ENCODE measurements at places on chromosomes 1 and 21.
A peak's percentile ranks its signal among the peaks of the same experiment; 100 is the strongest.

- DNase-seq: no peak
These were observed 204.9 kb downstream of the TBX15 start for GRCh38 chr1:118783095-118783758.

GRCh38 chr1:226967665-226968064, 27.6 kb downstream of the COQ8A start:
- no peak for DNase-seq

- DNase-seq: no peak
These were observed 588.0 kb upstream of the BEND5 start for GRCh38 chr1:49364676-49365075.

DNA sequence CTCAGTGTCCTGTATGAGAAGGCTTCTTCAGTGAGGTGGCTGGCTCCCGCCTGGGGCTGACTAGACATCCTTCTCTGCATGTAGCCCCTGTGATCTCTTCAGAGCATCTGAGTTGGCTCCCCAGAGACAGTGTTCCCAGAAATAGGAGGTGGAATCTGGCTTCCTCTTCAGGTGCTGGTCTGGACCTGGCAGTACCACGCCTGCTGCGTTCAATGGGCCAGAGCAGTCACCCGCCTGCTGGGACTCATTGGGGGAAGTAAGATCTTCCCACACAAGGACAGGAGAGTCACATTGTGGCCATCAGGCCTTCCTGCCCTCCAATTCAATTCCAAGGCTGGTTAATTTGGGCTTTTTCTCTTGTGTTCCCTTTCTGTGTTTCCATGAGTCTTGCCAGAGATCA, 51.0 kb downstream of the ADARB1 start:
- DNase-seq: no peak

DNA sequence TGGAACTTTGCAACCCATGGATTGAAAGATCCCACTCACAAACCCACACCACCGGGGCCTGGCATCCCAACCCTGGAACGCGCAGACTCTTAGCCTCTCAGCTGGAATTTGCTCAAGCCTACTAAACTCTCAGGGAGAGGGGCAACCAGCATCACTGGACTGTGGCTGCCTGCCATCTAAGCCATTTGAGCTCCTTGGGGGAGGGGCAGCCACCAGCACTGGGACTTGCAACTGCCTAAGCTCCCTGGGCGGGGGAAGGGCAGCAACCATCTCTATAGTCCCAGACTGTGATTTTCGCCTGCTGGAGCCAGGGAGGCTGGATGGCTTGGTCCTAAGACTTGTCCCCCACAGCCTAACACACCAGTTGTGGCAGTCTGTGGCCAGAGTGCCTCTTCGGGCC, 122.3 kb downstream of the SNX7 start:
- DNase-seq: no peak

DNA sequence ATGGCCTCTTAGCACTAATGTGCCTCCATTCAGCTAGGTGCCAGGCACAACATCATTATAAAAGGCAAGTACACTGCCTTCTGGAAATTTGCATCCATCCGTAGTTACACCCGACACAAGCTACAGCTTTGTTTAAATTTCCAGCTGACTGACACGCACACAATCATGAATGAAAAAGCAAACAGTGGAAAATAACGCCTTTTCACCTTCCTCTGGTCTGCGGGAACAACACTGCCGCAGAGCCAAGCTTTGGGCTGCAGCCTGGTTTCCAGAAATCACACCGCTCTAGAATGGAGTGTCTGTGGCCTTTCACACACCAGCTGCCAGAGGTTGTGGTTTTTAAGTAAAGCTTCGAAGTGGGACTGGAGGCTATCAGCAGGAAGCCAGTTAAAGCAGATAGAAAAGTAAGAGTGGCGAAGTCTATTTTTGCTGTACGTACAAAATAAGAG, 142.8 kb upstream of the COA6 start:
- DNase-seq: no peak

DNA sequence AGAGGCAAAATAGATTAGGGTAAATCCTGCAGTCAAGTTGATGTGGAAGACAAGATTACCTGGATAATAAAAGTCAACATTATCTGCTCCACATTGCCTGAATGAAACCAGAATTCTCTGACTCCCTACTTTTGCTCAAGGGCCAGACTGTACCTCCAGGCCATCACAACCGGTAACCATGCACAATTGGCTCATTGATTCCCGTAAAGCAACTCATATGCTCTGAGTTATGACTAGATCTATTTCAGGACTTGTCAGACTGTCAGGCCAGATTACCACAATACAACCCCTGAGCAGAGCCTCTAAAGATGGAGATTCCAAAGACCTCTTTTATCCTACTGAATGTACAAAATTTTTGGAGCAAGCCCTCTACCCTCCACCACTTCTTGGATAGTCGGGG, 90.4 kb downstream of the ODF2L start:
- no peak for DNase-seq

DNA sequence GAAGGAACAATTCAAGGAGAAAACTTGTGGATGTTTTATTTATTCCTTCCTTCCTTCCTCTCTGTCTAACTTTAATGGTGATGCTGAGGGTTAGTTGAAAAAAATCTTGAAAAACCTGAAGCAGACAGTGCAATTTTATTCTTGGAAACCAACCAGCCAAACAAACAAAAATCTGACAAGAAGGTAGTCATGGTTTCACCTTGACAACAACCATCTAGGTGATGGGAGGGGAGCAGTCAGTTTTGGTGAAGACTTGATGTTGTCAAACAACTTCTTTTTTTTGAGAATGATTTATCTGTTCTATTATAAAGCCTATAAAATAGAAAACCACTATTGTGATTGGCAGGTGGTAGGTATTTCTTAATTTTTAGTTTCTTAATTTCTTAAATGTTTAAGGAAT, 92.4 kb upstream of the GPR88 start:
- no peak for DNase-seq

GRCh38 chr1:106439475-106439874, 617.0 kb upstream of the PRMT6 start:
- no peak for DNase-seq

GRCh38 chr21:39153373-39153772, 29.9 kb downstream of the PSMG1 start:
- DNase-seq: no peak

DNA sequence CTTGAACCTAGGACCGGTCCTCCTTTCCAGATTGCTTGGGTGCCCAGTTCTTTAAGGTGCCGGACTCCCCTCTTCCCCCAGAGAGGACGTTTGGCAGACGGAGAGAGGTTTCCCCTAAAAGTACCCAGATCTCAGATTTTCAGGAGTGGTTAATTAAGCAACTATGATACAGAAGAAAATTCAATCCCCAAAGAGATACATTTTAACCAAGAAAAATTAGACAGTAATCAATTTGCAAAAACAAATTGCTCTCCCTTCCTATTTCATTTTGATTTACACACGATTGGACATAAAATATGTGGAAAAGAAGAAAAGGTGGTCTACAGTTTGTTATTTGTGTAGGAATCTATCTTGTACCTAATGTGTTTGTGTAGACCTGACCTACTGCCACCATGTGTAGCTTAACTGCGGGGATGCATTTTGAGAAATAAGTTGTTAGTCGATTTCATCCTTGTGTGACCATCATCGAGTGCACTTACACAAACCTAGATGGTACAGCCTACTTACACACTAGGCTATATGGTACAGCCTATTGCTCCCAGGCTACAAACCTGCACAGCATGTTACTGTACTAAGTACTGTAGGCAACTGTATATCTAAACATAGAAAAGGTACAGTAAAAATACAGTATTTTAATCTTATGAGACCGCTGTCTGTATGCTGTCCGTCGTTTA, 755 bp downstream of the RPAP2 start:
- DNase-seq: no peak

DNA sequence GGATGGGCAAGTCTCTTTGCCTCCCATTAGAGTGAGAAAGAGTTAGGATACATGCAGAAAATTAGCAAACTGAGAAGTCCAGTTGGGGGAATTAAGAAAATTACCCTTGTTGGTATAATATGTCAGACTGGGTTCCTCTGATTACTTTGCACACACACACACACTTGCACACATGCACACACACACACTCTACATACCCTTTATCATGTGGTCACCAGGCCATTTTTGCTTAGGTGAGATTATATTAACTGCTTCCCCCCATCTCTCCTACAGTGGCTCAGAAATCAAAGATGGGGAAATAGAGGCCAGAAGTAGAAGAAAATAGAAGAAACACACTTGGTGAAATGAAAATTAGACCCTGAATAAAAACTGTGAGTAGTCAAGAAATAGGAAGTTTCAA, 917 bp upstream of the LIX1L start:
- no peak for DNase-seq

GRCh38 chr1:97034651-97035050, 313.1 kb downstream of the PTBP2 start:
- no peak for DNase-seq

DNA sequence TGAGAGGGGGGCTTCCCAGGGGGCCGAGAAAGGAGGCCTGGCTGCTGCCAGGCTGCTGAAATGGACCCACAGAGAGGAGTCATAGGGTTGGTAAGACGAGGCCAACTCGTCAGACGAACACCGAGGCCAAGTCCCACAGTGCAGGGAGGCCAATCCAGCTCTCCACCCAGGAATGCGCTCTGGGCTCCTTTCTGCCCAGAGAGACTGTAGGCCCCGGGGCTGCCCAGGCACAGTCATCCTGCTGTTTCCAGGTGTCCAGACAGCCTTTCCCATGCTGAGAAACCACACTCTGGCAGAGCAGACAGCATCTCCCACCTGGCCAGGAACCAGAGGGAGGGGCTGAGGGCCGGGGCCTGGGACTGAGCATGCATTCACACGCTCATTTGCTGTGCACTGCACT, 26.7 kb upstream of the RSPO1 start:
- no peak for DNase-seq

GRCh38 chr1:167669209-167670124, 39.4 kb downstream of the RCSD1 start:
- DNase-seq: no peak

DNA sequence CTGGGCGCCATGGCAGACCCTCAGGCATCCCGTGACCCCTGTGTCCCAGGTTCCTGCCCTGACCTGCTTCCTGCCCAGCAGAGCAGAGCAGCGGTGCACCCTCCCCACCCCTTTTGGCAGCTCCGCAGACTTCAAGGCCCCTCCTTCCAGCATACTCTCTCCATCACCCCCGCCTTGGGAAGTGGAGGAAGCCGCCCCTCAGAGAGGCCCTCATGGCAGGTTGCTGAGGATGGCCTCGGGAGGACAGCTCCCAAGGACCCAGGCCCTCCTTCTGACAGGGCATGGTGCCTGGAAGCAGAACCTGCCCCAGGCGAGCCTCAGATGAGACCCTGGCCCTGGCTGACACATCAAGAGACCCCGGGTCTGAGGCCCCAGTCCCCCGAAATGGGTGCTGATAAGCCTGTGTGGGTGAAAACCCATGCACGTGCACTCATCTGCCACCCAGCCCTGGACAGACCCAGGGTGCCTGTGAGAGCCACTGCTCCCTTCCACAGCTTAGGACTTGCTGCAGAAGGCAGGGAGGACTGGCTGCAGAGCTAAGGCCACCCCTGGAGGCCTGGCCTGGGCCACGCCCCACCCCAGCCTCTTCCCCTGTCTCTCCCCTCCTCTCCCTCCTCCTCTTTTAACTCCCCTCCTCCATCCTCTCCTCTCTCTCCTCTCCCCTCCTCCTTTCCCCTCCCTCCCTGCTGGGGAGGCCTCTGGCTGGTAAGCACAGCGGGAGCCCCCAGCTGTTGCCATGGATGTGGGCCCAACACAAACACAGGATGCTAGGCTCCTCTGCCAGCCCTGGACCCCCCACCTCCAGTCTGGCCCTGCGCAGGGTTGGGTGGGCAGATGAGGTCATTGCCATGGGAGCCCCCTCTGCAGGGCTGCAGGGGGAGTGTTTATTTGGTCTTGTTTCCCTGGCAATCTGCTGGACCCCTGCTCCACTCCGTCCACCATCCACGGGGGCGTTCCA, 33.7 kb downstream of the WNT9A start:
- DNase-seq: no peak

GRCh38 chr1:100735244-100735643, 15.7 kb downstream of the VCAM1 start:
- no peak for DNase-seq

DNA sequence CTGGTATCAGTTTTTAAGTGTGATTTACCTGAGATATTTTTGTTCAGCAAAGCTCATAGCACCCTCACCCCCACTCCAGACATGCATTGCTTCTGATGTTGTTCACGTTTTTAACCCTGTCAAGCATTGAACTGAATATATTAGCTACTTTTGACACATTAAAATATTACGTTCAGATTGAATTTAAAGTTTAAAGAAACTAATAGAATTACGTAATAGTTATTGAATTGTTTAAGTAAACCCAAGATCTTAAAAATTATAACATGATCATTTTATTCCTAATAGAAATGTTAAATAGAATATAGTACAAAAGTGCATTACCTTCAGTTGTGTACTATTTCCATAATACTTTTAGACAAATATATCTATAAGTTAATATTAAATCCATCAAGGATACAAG, 18.9 kb downstream of the GLRX2 start:
- no peak for DNase-seq

DNA sequence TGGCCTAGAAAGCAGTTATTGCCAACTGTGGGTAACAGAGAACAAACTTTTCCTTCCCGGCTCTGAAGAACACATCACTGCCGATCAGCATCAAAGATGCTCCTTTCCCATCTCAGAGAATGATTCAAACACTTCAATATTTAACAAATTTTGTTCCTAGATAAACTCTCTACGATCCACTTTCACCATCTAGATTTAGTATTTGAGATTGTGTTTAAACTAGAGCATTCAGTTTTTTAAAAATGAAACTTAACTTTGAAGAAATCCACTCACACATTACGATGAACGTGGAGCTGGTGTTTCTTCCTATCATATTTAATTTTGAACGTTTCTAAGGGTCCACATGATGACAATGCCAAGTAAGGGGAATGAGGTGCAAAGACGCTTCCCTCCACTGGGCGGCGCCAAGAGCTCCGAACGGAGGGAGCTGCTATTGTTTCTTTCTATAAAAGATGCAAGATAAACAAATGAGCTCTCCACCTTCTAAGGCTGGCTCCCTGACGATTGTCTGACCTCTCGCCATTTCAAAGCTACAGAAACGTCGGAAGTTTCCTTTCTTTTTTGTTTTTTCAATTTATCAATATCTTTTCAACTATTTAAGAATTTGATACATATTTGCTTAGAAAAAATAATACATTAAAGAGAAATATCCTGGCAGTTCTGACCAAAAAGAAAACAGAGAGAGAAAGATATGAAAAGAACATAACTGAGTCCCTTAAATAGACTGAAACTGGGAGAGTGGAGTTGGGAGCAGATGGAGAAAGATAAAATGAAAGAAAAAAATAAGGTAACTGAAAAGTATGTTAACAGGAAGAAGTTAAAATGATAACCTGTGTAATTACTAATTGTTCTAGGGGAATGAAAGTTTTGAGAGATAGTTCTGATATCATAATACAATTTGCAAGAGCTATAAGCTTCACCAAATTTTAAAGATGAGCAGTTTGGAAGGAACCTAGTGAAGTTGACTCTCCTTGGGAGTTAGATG, 4.4 kb upstream of the BARHL2 start:
- DNase-seq: peak; percentile 30

- DNase-seq: no peak
These were observed 13.5 kb downstream of the TOR3A start for GRCh38 chr1:179095377-179095776.

GRCh38 chr1:171252482-171252881, 4.2 kb downstream of the FMO1 start:
- DNase-seq: no peak

All from hematopoietic multipotent progenitor cell treated with erythropoietin and hydrocortisone succinate and interleukin-3 and kit ligand, for 17 days (in vitro differentiated cells).